Heart right ventricle (tissue), 16 donors: ENCODE measurements at places on chromosomes 3 and 15. TPM values are rescaled to one million over a fixed set of nuclear protein-coding genes. Genes with fewer than 3 reads are reported as not detected.

DNA sequence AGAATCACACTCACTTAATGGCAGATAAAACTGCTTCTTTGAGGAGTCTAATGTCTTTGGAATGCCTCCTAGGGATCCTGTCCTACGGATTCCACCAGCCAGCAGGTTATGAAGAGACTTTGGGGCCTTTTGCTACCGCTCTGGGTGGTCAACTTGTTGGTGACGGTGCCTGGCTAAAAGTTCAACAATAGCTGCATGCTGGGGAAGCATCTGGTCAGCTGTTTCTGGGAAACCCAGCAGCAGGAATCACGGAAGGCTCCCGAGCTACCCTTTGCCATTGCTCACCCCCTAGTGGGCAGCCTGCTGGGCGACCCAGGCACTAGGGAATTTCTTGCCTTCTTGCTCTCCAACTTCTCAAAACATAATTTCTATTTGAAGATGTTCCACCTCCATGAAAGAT is 263.3 kb downstream of the NEK10 start:
- DNase-seq = no peak

GRCh38 chr15:81253846-81254245 is 57.2 kb downstream of the IL16 start:
- no peak for DNase-seq

IFT57 gene
- total RNA-seq = 25.9 TPM

PLSCR5 gene
- not detected for total RNA-seq

DNA sequence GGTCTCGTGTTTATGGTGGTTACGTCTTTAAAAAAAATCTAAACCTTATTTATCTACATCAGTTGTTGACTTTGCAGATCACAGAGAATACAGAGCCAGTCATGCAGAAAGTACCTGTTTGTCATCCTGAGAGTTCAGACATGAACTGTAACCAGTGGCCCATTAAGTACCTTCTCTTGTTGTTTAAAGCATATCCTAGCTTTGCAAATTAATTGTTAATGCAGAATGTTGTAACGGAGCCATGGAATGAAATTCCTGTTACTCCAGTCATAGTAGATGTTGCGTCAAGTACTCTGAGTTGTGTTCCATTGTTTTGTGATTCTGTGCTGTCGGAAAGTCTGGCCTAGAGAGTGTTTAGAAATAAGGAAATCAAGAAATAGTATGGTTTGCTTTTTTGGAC is 205.2 kb downstream of the RBMS3 start:
- DNase-seq = no peak

DNA sequence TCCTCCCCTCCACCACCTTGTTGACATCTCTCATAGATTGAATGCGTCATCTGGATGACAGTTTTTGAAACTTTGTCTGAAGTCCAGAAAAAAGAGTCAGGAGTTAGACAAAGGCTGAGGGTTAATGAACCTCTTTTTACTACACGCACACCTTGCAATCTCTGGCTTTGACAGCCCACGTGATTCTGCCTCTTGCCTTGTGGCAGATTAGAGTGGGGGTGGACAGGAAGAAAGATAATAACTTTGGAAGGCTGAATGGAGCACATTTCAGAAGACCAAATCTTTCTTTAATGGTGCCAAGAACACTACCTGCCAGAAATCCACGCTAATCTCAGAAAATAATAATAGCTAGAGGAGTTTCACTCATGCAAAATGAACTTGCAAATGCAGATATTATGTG is 327.9 kb upstream of the TRIM42 start:
- no peak for DNase-seq

GRCh38 chr3:5057857-5058324 is 64.2 kb upstream of the ARL8B start:
- peak; percentile 46 for DNase-seq

CCNB2 gene
- not detected for total RNA-seq

GRCh38 chr15:92817339-92817886 is 82.7 kb upstream of the CHD2 start:
- DNase-seq = no peak

DNA sequence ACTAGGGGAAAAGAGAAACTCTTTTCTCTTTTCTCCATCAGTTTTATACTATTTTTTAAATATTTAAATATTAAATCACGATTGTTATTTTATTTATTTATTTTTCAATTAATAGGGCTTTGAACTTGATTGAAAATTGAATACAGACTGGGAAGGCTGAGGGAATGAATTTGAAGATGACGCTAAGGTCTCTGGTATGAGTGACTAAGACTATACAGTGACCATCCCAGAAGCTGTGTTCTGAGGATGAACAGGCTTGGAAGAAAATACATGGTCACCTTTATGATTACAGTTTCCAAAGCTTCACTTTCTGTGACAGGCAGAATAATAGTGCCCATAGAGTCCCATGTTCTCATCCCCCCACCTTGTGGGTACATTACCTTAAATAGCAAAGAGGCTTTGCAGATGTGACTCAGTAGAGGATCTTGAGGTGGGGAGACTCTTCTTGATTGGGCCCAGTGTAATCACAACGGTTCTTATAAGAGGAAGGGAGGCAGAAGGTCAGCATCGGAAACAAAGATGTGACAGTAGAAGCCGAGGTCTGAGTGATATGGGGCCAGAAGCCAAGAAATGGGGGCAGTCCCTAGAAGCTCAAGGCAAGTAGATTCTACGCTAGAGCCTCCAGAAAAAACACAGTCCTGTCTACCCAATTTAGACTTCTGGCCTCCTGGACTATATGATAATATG is 51.0 kb upstream of the LPP start:
- DNase-seq = no peak

CHDH gene
- 1.1 TPM for total RNA-seq

GRCh38 chr15:96858694-96859093 is 528.2 kb downstream of the NR2F2 start:
- no peak for DNase-seq

DNA sequence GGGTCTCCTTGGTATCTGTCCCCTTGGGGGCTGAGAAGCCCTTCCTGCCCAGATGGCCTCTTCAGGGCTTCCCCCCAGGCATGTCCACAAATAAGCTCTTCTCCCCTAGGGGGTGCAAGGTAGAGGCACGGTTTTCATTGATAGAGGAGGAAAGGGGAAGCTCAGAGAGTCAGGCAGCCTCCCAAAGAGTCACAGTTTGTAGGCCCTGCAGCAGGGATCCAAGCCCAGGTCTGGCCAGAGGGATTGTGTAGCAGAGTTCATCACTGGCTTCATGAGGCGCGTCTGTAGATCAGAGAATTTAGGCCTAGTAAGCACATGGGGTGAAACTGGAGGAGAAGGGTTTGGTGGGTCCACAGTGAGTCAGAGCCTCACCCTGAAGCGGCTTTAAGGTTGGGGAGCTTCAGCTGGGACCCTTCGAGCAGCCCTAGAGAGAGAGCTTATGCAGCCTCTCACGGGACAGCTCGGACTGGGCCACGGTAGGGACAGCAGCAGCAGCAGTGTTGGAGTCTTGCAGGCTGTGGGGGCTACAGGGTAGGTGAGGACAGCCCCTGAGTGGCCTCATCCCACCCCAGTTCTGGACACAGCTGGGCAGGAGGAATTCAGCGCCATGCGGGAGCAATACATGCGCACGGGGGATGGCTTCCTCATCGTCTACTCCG is 37.5 kb upstream of the ESYT3 start:
- no peak for DNase-seq

NPAP1 gene
- not detected for total RNA-seq

DNA sequence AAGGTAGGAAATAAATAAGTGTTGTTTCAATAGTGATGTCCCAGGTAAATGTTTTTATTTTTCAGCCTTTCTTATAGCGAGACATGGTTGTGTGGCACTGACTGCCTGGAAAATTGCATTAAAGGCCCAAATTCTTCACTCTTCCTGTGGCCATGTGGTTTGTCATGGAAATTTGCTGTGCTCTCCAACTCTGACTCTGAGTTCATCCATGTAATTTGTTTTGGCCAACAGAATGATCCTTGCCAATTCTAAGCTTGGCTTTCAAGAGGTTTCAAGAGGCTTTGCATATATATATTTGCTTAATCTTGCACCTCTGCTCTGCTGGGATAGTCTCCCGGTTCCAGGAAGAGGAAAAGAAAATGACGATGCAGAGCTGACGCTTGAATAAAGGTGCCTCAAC is 107.5 kb upstream of the ARHGEF26 start:
- DNase-seq = no peak

DNA sequence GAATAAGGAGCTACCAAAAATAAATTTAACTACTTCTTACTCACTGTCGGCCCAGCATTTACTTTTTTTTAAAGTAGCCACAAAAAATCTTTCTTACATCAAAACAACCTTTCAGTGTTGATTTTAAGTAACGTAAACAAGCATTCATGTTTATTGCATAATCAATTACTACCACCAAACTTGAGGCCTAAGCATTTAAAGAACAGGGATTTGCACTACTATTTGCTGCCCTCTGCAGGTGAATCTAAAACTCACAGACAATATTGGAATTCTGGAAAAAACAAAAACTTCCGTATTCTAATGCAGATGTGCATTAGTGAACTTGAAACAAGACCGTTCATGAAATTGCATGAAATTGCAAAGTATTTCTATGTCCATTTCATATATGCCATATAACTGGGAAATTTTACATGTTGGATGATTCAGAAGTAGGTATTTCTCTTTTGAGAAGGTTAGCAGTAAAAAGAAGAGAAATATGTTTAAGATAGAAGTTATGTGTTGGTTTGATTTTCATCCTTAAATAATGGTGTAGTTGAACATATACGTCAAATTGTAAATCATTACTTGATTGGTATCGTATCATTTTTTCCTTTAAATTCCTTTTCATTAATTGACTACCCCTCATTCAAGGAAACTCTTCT is 55.6 kb downstream of the CGGBP1 start:
- DNase-seq = no peak

DNA sequence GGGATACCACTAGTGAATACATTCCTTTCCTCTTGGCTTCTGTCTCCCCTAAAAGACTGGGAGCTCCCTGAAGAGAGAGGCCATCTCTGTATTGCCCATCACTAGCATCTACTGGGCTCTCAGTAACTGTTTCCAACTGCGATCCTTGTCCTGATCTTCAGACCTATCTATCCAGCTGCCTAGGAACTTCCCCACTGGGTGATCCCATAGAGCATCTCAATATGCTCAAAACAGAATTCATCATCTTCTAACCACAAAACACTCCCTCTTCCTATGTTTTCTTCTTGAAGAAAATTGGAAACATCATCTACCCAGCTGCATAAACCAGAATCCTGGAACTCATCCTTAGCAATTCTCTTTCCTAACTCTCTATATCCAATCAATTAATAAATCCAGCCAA is 54.6 kb downstream of the PLD1 start:
- DNase-seq = no peak

DNA sequence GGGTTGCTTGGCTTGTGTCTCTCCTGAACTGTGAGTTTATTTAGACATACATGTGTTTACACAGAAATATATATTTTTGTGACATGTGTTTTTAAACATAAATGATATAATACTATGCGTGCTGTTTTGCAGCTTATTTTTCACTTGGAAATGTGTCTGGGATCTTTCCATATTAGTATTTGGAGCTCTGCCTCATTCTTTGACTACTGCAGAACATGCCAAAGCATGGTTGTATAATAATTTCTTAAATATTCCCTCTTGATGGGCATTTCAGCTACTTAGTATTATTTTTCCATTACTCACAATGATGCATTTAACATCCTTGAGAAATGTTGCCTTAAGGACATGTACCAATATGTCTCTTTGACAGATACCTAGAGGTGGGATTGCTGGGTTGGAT is 19.5 kb downstream of the ANAPC13 start:
- no peak for DNase-seq

GRCh38 chr15:22966321-22967083 is 13.7 kb downstream of the CYFIP1 start:
- DNase-seq = no peak

- DNase-seq = peak; percentile 57
Observed at GRCh38 chr3:97971679-97972567, at the start of gene RIOX2. Gene RIOX2 (minus strand): TSS chr3:97972431. CDS start chr3:97967593, 4,838 bp downstream.

GRCh38 chr3:183369117-183369516 is 59.3 kb downstream of the MCF2L2 start:
- no peak for DNase-seq

SCG5 gene
- 1.1 TPM for total RNA-seq

GRCh38 chr3:151477591-151478334 is 16.9 kb upstream of the IGSF10 start:
- DNase-seq = no peak

GRCh38 chr3:10968401-10968800 is 24.1 kb upstream of the SLC6A1 start:
- no peak for DNase-seq

MESP2 gene
- total RNA-seq = not detected

PPARG gene
- total RNA-seq = 12.4 TPM

DNA sequence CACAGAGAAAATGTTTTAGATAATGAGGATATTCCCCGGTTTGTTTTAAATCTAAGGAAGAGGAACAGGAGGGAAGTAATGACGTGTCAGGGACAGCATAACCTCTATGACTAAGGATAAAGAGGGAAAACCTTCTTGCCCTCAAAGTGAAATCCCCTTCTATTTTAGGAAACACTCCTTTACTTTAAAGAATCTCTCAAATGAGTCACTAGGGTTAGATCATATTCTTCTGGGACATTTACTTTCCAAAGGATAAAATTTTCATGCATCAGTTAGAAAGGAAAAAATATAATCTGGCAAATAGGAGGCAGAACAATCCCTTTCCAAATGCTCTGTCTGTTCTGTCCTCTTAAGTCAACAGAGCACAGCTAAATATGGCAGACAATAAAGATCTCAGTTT is 43.2 kb upstream of the UBE2E2 start:
- no peak for DNase-seq

FAM240A gene
- total RNA-seq = not detected
